ENCODE measurements at places on chromosomes 7 and 10.

DNA sequence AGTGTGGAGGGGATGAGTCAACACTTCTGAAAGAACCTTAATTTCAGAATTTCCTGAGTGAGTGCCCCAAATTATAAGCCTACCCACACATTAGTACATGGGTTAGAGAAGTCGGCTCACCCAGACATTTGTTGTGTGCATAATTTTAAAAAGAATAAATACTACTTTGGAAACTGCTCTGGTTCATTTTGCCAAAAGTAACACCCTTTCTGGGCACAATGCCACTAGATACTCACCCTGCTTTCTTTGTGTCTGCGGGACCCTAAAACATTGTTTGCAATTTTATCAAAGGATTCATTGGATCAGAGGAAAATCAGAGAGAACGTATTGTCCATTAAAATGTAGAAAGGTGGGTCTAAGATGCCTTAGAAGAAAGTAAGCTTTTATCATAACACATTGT is 245.5 kb upstream of the NRP1 start:
- DNase-seq = no peak

DNA sequence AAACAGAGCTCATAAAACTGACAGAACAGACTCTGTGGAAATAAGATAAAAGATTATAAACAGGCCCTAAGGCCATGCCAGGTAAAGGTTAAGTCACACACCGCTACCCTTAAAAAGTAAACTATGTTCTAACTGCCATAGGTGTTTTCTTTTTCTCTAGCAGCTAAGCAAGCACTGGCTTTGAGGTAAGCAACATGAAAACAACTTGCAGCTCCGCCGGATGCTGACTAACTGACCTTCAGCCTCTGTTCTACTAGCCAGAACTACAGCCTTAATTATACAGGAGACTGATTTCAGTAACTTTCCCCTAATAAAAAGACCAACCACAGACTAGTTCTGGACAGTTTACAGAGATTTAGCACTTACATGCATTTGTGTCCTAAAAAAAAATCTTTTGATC is 708.3 kb downstream of the CCSER2 start:
- DNase-seq = no peak

DNA sequence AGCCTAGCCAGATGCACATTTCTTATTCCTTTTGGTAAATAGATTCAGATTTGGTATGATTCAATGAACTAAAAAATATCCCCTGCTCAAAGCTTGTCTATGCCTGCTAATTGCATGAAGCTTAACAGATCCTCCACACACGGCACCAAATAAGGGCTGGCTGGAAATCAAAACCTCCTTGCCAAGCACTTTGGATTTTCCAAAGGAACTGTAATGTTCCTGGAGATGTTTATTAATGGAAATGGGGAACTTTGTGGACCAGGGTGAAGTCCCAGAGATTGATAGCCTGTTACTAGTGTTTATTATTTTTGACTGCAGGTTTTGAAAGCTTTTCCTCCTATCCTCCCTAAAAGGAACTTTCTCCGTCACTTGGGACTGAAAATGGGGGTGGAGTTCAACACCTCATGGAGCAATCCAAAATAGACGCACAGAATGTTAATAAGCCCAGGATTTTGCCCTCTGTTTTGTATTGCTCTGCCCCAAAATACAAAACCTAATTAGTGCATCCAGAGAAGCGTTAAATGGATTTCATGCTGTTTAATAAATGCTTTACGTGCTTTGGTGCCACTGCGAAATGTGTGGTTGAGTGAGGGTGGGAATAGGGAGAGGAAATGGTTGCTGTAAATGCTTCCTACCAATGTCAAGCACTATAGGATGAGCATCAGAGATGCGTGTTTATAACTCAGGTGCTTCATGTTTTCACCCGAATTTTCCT is 1027.7 kb downstream of the LRMDA start:
- no peak for DNase-seq

DNA sequence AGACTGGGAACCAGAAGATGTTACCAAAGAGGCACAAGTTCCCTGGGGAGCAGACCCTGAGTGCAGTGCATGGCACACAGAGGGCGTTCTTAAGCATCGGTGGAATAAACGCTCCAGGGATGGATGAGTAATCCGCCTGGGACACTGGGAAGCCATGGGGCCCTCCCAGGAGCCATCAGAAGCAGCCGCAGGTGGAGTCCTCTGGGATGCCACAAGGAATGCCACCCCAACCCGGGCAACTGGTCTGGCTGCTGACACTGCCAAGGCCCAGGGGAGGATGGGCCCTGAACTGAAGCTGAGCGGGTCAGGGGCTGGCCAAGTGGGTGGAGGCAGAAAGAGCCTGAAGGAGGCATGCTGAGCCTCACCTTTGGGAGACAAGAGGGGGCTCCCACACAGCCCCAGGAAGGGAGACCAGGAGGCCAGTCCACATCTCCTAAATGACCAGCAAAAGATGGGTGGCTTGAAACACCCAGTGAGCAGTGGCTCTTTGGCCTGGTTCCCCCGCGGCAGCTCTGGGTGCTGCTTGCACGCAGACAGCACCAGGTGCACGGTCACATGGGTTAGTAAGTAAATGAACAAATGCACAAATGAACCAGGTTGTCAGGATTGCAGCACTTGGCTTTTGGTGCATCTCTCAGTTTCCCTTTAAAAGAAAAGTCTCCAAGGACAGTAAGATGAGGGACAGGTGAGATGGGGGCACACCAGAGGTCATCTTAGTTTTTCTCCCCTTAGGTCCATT is 141.3 kb upstream of the ZMIZ1 start:
- peak; percentile 40 for DNase-seq
